Effector CD8-positive, alpha-beta T cell (primary cell): ENCODE measurements at places on chromosomes 11 and 22.

- no peak for DNase-seq
These were observed 4.7 kb downstream of the EIF1AD start for GRCh38 chr11:65997286-65997685.

DNA sequence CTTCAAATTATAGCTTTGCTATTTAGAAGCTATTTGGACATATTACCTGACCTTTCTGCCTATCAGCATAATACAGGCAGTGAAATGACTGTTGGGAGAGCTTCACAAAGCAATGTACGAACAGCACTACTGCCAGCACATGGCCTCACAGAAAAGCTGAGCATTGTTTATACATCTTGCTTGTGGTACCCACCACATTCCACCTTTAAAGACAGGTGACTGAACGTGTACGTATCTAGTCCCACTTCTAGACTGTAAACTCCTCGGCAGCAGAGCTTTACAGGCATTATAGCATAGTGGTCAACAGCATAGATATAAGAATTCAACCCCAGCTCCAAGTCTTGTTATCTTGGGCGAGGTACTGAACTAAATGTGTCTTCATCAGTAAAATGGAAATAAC, 1.6 kb downstream of the JOSD1 start:
- no peak for DNase-seq

- no peak for DNase-seq
These were observed 16.8 kb upstream of the TEF start for GRCh38 chr22:41364955-41365354.

DNA sequence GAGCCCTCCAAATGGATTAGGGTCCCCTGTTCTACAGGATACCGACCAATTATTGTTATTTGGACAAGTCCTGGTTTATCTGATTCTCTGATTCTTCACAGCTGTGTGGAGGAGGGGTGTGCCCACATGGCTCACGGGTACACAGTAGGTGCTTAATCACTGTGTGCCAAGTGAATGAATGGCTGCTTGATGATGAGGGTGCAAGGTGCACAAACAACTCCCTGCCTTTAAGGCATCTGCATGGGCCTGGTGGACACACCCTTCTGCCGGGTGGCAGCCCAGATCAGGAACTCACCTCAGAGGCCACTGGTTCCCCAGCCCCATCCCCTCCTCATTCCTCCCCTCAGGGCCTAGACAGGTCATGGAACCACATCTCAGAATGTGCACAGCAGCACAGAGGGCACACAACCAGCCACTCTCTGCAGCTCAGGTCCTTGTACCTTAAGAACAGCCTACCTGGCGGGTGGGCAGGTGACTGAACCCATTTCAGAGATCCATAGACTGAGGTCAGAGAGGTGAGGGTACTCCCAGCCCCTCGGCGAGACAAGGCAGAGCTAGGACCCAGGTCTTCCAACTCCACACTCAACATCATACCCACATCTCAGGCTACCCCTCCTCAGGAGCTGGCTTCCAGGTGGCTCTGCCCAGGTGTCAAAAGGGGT, 50.3 kb downstream of the SHANK2 start:
- no peak for DNase-seq

DNA sequence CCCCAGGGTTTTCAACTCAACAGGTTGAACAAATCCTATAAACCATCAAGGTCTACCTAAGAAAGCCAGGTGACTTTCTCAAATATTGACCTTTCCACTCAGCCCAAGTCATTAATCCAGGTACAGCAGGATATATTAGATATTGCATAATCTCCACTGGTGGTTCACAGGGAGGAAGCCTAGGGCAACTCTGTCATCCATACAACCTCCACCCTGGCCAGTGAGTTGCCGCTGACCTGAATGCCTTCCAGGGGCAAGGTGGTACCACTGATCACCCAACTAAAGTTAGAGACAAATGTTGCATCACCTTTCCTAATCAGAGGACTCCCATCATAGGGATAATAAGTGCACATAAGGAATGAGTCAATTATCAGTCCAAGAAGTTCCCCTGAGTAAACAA, 22.9 kb downstream of the GUCD1 start:
- DNase-seq, result no peak

DNA sequence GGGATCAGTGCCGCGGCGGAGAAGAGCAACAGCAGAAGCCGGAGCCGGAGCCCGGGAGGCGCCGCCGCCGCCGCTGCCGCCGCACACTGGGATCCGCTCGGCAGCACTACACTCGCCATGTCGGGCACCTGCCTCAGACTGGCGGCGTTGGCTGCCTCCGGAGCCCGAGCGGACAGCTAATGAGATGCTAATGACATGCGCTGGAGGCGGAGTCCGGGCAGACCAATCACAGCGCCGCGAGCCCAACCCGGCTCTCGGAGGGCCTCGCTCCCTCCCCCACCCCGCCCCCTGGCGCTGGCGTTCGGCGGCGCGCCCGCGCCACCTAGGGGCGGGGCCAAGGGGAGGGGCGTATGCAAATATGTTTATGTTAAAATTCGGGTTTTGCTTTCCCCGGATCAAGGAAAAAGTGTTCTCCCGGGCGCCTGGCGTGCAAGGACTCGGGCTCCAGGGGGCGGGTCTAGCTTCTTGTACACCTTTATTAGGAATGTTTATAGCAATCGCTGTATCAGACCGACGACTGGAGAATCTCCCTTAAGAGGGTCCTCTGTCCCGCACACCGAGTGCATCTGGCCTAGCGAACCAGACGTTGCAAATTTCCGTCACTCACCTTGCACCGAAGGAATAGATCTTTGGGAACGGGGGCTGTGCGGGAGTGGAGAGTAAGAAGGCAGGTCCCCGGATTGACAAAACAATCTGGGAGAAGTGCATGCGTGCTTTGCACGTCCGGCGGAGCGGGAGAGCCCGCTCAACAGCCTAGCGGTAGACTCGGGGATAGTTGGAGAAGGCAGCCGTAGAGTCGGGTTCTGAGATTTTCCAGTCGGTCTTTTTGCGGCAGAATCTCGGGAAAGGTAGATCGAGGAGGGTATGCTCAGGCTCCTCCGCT, at the start of gene CADM1:
Gene CADM1 (minus strand): TSS at position 140 of the 883 bp plus-strand sequence.
- DNase-seq, result peak; percentile 30

DNA sequence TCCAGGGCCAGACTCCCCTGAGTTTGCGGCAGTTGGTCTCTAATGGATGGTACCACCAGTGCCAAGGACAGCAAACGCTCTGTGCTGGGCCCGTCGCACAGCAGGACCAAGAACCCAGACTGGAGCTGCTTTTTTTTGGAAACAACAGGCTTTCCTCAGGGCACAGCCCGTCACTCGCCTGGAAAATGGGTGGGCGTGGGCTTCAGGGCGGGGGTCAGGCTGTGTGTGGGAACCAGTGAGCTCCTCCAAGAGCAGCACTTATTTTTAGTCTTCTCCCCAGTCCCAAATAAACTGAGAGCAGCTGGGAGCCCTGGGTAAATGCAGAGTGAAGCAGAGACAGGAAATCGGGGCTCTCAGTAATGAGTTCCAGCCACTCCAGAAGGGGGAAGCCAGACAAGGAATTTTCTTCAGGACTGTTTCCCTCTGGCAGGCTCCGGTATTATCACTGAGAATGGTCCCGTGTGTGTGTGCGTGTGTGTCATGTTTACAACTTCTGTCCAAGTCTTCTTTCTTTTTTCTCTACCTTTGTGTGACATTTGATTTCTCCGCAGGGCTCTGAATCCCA, 63.0 kb downstream of the PPFIBP2 start:
- no peak for DNase-seq

DNA sequence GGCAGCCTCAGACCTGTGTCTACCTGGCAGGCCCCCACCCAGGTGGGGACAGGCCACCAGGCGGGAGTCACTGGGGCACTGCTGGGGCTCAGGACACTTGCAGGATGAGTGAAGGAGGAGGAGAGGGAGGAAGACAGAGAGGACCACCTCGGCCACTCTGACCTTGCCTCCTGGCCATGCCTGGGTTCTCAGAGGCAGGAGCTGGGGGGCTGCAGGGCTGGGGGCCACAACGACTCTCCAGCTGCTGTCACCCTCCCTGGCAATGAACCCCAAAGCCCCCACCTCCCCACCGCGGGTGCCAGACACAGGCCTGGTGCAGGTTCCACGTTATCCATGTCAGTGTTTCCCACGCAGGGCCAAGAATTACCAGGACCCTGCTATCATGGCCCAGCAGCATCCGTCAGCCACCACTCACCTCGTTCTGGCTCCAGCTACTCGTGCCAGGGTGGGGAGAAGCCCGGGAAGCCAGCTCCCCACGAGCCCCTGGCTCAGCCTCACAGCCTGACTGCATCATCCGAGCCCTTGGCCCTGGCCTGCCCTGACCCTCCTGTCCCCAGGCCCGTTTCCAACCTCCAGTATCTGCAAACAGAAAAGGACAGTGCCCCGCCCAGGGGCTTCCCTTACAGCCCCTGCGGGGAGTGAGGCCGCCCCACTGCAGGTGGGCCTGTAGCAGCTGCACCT, 62.4 kb downstream of the BRD1 start:
- DNase-seq, result no peak

DNA sequence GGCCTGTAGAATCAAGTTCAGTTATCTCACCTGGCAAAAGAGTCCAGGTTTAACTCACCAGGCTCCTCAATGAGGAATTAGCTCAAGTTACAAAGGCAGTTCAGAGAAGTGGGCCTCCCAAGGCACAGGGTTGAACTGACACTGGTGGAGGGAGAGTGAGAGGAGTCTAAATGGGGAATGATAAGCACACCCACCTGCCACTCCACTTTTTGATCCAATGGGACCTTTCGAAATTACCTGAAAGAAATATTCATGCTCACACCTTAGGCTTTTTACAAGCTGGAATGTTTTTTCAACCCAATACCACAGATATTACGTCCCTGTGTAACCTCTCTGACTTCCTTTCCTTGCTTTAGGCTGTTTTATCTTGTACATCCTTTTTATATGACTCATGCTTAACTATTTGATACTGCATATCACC, 642.7 kb upstream of the TENM4 start:
- DNase-seq, result no peak

GRCh38 chr11:62792202-62792575, 383 bp upstream of the TMEM223 start:
- peak; percentile 37 for DNase-seq
